ENCODE measurements at places on chromosomes 7 and 10.

GRCh38 chr7:22980422-22980821 is 33.5 kb downstream of the HYCC1 start:
- no peak for DNase-seq

DNA sequence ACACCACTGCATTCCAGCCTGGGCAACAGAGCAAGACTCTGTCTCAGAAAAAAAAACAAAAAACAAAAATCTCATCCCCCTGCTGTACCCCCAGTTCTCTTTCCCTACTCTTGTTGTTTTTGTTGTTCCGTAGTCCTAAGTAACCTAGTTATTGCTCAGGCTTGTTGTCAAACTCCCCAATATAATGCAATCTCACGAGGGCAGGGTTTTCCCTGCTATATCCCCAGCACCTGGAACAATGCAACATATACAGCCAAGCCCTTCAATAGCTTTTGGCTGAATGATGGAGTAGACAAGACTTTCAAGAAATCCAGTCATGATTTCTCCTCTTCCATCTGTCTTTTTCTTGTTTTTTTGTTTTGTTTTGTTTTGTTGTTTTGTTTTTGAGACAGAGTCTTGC is 10.2 kb downstream of the ACSL5 start:
- no peak for DNase-seq

DNA sequence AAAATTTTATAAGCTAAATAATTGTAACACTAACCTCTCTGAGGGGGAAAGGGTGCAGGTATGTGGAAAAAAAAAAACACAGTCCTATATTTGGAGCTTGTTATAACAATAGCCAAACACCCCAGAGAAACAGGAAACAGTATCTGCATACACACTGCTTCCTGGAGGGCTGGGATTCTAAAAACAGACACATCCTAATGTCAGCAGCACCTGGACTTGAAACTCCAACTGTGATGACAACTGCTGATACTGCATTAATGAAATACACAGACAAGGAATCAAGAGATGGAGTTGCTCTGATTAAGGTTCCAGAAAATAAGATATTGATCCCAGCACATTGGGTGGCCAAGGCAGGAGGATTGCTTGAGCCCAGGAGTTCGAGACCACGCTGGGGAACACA is 9.3 kb downstream of the DAGLB start:
- no peak for DNase-seq

- DNase-seq = no peak
Observed at GRCh38 chr10:88522715-88523114, 60.4 kb downstream of the RNLS start.

DNA sequence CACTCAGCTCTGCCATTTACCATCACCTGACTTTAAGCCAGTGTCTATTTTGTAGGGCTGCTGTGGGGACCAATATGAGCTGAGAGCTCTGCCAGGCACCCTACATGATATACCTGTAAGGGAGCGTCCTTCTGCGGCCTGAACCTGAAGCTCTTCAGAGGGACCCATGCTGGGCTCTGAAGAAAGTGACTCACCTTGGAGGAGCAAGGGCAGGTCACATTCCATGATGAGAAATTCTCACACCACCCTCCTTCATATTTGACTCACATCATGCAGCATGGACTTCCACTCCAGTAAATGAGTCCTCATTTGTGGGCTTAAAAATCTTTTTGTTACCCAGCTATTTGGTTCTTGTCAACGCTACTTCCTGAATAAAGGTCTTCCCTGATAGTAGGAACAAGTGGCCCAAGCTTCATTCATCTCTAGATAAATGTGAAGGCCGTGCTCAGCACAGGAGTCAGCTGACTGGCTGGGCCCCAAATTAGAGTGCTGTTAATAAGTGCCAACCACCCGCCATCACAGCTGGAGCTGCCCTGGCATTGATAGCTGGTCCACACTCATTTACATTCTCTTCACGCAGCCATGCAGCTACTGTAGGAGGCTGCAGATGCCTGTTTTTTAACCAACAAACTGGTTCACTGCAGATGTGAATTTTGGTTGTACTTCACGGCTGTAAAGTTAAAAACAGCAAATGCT is 78.4 kb downstream of the RNF216 start:
- DNase-seq = no peak

GRCh38 chr7:318878-319661 is 29.1 kb downstream of the FOXL3 start:
- no peak for DNase-seq

- DNase-seq = no peak
Observed at GRCh38 chr7:116185956-116186355, 24.4 kb upstream of the TES start.

GRCh38 chr7:44396931-44397545 is 71.6 kb upstream of the CAMK2B start:
- DNase-seq = no peak

GRCh38 chr10:103192089-103192450 is 1.0 kb downstream of the NT5C2 start:
- DNase-seq = no peak

GRCh38 chr7:114921631-114922025 is 266 bp upstream of the MDFIC start:
- no peak for DNase-seq

DNA sequence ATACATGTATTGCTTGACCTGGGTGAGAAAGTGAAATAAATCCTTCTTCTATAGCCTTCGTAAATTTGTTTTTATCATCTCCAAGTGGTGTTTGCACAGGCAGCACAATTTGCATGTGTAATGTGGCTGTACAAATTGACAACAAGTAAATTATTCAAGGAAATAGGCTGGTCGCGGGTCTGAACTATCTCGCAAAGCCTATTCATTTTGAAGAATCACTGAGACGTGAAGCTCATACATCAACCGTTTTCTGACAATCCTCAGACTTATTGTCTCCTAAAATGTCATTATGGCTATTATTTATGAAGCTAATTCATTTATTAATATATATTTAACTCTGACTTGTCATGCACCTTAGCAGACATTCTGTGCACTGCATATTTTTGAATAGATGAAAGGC is 16.2 kb upstream of the FAM204A start:
- no peak for DNase-seq

DNA sequence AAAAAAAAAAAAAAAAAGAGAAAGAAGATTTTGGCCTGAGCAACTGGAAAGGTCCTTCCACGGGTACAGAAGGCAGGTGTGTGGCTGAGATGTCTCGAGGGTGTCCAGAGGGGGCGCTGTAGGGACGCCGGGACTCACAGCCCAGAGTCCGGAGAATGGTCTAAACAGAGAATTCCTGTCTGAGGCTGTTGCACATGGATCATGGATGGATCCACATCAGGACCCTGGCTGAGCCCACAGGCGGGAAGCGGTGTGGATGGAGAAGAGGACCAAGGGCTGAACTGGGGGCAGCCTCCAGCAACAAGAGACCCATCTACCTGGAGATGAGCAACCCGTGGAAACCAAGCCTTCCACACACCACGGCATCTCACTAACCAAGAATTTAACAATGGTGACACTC is 55.0 kb downstream of the PKD1L1 start:
- DNase-seq = no peak

GRCh38 chr10:91820144-91820543 is 21.9 kb downstream of the TNKS2 start:
- DNase-seq = no peak

- DNase-seq = no peak
Observed at GRCh38 chr10:119859420-119860258, 13.0 kb downstream of the MCMBP start.

- no peak for DNase-seq
Observed at GRCh38 chr7:70193514-70193913, 595.2 kb downstream of the AUTS2 start.

GRCh38 chr10:34434119-34434594 is 380.9 kb downstream of the PARD3 start:
- DNase-seq = no peak

DNA sequence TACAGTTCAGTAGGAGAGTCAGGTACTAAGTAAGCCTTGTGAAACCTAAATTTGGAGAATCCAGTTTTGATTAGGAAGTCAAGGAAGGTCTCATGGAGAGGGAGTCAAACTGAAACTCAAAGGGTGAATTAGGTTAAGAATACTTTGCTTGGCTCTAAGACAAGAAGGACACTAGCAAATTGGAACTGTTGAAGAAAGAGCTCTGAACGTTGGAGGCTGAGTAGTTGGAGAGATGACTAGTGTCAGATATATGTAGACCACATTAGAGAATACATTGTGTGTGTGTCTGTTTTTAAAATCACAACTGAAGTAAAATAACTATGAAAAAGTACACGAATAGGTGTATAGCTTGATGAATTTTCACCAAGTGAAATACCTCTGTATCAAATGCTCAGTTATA is 6.3 kb downstream of the VPS26A start:
- DNase-seq = no peak
